ENCODE measurements at places on chromosomes 1 and 21.

- no peaks in the 10 kb centered on the region for H3K27me3 ChIP-seq
- no peaks in the 10 kb centered on the region for H3K4me1 ChIP-seq
- DNase-seq: no peak
- no peaks in the 10 kb centered on the region for H3K36me3 ChIP-seq
- H3K27ac ChIP-seq: no peak overlapping the region
These were observed 1077.4 kb upstream of the ADGRL4 start for GRCh38 chr1:80083892-80084291.

DNA sequence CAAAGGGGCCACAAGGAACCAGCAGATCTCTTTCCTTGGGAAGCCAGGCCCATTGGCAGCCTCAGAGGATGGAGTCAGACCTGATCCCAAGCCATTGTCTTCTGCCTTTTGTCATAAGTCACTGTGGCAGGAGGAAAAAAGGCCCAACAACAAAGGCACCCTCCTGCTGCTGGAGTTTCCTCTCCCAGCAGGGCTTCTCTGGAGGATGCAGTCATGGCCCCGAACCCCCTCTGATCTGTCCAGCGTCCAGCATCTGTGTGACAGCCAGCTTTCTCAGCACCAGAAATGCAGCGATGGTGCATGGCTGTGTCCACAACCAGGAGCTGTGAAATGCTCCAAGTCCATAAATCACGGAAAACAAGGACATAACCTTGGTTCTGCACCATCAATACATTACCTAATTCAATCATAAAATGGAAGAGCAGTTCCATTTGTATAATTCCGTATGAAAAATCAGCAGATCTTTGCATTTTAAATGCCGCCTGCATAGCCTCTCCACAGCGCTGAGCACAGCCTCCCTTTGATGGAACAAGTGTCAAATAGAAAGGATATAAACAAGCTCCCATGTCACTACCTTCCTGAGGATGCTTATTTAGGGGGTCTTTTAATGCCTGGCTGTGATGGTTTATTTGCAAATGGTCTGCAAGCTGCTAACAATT lies 30.6 kb downstream of the AJAP1 start:
- H3K4me1 ChIP-seq: no peaks in the 10 kb centered on the region
- no peaks in the 10 kb centered on the region for H3K36me3 ChIP-seq
- no peak overlapping the region for H3K4me3 ChIP-seq
- no peak for DNase-seq
- H3K27me3 ChIP-seq: no peaks in the 10 kb centered on the region

- no peak within 1 kb of the TSS for H3K27ac ChIP-seq
- DNase-seq: no peak
- peaks cover 14% of the 10 kb centered on the region for H3K4me1 ChIP-seq
These were observed at the start of gene SLC45A3 for GRCh38 chr1:205680073-205680851. Gene SLC45A3, minus strand, starts transcription at chr1:205680509. Its CDS starts 15,853 bp downstream, at chr1:205664656.

DNA sequence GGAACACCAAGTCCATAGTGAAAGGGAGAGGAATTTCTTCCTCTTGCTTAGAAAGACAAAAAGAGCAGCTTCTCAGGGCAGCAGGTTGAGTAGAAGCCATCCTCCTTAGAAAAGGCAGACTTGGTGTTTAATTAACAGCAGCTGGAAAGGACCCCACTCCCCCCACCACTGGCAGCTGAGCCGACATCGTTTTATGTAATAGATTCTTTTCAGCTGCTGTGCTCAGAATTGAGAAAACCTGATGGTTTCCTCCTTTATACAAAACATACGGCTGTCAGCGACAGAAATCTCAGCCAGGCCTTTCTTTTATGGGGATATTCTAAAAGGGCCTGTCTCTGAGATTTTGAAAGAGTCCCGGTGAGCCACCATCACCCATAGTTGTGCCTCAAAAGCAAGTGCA lies 49.9 kb downstream of the MAN1C1 start:
- H3K27ac ChIP-seq: no peak overlapping the region
- no peak overlapping the region for H3K4me3 ChIP-seq
- no peak for DNase-seq
- H3K4me1 ChIP-seq: peaks cover 5% of the 10 kb centered on the region
- H3K36me3 ChIP-seq: peaks cover 6% of the 10 kb centered on the region
- peaks cover 79% of the 10 kb centered on the region for H3K27me3 ChIP-seq

GRCh38 chr1:222829868-222830267 lies 15.0 kb downstream of the DISP1 start:
- H3K4me3 ChIP-seq: no peak overlapping the region
- no peaks in the 10 kb centered on the region for H3K36me3 ChIP-seq
- no peak for DNase-seq
- H3K27ac ChIP-seq: no peak overlapping the region
- H3K4me1 ChIP-seq: no peaks in the 10 kb centered on the region

DNA sequence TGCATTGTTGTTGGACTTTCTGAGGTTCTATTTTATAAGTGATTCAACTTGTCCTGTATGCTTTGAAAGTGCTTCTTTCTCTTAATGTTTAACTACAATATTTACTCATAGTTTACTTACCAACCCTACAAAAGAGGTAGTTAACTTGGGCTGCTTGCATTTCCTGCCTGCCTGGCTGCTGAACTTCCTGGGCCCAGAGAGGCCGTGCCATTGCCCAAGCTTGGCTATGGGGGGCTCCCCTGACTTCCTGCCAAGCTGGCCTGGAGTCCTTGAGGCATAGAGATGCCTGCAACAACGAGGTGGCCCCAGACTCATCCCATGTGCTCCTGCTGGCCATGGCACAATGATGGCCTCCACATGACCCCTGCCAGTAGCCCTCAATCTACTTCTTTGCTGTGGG lies 361.6 kb upstream of the PLD5 start:
- H3K4me1 ChIP-seq: no peaks in the 10 kb centered on the region
- no peak overlapping the region for H3K27ac ChIP-seq
- no peaks in the 10 kb centered on the region for H3K27me3 ChIP-seq
- no peak overlapping the region for H3K4me3 ChIP-seq
- H3K36me3 ChIP-seq: no peaks in the 10 kb centered on the region

DNA sequence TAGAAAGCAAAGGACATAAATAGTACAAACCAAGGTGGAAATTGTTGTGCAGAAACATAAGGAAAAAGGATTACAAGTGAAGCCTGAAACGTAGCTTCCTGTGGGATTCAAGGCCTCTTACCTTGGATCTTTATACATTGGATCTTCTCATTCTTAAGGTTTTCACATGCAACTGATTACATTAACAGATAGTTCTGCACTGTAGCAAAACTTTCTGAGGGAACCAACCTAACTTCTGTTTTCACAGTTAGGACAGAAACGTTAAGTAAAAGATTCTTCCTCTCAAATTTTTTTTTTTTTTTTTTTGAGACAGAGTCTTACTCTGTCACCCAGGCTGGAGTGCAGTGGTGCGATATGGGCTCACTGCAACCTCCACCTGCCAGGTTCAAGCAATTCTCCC lies 7.8 kb upstream of the TM2D1 start:
- DNase-seq: no peak
- no peaks in the 10 kb centered on the region for H3K27me3 ChIP-seq
- H3K36me3 ChIP-seq: peaks cover 2% of the 10 kb centered on the region
- no peak overlapping the region for H3K27ac ChIP-seq
- H3K4me3 ChIP-seq: no peak overlapping the region
- peaks cover 5% of the 10 kb centered on the region for H3K4me1 ChIP-seq

GRCh38 chr1:31592132-31592531 lies 15.8 kb downstream of the TINAGL1 start:
- no peak for DNase-seq
- no peaks in the 10 kb centered on the region for H3K4me1 ChIP-seq
- no peak overlapping the region for H3K4me3 ChIP-seq
- H3K36me3 ChIP-seq: no peaks in the 10 kb centered on the region
- no peak overlapping the region for H3K27ac ChIP-seq

DNA sequence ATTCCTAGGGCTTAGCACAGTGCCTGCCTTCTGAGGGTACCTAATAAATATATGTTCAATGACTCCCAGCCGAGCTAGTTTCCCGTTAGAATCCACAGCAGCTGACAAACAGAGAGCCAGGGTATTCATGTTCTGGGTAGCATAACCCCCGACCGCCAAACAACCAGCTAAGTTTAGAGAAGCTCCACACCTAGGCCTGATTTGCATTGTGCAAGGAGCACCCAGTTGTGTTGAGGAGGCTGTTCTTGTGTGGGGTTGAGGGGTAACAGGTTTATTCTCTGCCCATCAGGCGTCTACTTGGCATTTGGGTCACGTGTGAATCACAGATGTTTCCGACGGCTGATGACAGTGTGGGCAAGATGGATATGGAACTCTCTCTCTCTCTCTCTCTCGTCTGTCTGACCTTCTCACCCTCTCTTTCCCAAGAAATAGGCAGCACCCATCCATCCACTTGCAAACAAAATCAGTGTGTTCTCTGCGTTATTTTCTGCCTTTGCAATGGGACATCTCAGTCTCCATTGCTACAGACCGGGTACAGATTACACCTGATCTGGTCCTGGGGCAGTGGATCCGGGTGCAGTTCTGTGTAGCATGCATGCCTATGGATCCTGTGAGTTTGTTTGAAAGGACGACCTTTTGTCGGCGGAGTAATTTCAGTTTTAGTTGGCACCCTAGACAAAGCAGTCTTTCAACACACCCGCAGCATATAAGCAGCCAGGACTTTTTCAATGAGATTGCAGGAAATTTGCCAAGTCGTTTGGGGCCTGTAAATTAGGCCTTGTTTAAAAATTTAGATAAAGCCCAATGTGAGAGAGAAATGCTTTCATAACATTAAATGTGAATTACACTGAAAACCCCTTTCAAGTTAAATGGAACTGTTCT lies 29.4 kb downstream of the KAZN start:
- H3K36me3 ChIP-seq: no peaks in the 10 kb centered on the region
- no peak overlapping the region for H3K27ac ChIP-seq
- H3K27me3 ChIP-seq: no peaks in the 10 kb centered on the region

DNA sequence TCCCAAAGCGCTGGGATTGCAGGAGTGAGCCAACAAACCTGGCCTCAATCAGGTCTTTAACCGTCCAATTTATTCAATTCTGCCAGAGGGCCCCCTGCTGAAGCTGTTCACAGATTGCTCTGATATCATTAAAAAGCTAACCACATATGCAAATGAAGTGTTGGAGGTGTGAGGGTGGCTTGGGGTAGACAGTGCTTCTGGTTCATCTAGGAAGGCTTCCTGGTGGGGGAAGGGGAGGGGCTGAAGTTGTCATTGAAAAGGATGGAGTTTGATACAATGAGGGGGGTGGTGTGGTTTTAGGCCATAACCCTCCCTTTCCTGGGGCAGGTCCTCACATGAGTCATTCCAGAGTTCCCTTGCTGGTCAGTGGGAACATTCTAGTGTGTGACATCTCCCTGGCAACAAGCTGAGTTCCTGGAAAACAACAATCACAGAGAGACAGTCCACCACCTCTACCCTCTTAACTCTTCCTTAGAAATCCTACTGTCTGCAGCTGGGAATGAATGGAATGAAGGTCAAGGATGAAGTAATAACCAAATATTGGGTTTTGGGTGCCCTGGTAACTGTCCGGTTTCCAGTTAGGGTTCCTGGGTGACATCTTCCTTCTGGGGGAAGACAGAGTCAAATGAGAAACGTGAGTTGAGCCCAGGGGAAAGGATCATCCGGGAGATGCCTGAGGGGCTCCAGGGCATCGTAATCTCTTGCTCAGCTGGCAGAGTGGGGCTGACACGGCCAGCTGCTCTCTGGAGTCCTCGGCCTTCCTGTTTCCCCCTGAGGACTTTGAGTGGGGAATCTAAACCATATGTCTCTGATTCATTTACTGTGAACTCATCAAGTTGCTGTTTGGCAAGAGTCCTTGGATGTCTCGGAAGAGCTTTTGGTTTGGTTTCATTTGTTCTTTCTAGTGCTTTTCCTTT lies 32.2 kb downstream of the BATF3 start:
- H3K4me1 ChIP-seq: peaks cover 39% of the 10 kb centered on the region
- no peaks in the 10 kb centered on the region for H3K27me3 ChIP-seq
- no peak for DNase-seq
- H3K27ac ChIP-seq: no peak overlapping the region

- no peaks in the 10 kb centered on the region for H3K36me3 ChIP-seq
- peaks cover 4% of the 10 kb centered on the region for H3K27me3 ChIP-seq
- DNase-seq: no peak
- H3K4me1 ChIP-seq: no peaks in the 10 kb centered on the region
These were observed 480.0 kb upstream of the PKN2 start for GRCh38 chr1:88204111-88204510.

- no peak overlapping the region for H3K27ac ChIP-seq
- no peak overlapping the region for H3K4me3 ChIP-seq
- H3K36me3 ChIP-seq: peaks cover 4% of the 10 kb centered on the region
These were observed 15.0 kb downstream of the IFFO2 start for GRCh38 chr1:18941221-18942141.

DNA sequence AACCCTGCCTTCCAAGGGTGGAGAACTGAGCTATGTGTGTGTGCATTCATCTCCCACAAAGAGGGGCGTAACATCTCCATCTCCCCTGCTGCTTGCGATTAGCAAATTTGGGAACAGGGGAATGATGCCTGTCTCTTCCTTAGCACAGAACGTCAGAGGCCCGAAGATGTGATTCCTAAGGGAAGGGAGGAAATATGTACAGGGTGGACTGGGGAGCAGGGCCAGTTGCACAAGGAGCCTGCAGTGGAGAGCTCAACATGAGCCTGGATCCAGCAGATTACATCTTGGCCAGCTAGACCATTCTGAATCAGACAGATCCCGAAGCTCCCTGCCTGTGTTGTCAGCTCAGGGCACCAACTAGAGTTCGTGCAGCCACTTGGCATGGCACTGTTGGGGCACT lies 118.1 kb downstream of the NGF start:
- H3K27ac ChIP-seq: no peak overlapping the region
- no peaks in the 10 kb centered on the region for H3K36me3 ChIP-seq
- no peaks in the 10 kb centered on the region for H3K27me3 ChIP-seq
- H3K4me3 ChIP-seq: no peak overlapping the region
- DNase-seq: no peak

GRCh38 chr21:26366781-26367180 lies 196.2 kb upstream of the APP start:
- no peak overlapping the region for H3K27ac ChIP-seq
- no peaks in the 10 kb centered on the region for H3K27me3 ChIP-seq
- H3K36me3 ChIP-seq: no peaks in the 10 kb centered on the region
- no peak overlapping the region for H3K4me3 ChIP-seq
- no peak for DNase-seq

DNA sequence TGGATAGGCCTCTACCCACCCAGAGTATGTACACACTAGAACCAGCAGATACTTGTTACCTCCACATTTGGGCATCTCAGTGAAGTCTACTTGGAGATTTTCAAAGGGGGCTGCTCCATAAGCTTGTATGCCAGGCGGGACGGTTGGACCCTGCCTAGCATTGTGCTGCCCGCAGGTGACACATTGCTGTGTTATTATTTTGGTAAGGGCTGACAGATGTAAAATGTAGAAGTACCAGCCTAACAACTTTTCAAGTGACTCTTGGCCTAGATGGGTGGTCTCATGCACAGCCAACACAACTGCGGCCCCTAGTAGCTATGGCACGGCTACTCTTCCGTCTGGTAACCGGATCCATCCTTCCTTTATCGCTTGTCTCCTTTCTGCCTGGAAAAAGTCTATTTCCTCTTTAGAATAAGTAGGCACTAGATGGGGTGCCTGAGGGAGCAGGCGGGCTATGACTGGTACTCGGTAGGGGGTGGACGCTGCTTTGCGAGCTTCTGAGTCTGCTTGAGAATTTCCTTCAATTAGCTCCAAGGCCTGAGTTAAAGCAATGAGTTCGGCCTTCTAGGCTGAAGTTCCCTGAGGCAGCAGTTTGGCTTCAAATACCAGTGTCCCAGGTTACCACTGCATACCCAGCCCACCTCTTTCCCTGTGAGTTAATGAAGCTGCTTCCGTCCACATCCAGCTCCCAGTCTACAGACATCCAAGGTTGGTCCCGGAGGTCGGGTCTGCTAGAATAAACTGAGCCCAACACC lies 405.3 kb downstream of the TGFB2 start:
- no peak overlapping the region for H3K4me3 ChIP-seq
- DNase-seq: no peak
- no peaks in the 10 kb centered on the region for H3K4me1 ChIP-seq
- no peak overlapping the region for H3K27ac ChIP-seq
- H3K27me3 ChIP-seq: no peaks in the 10 kb centered on the region

GRCh38 chr1:232667094-232667777 lies 37.3 kb upstream of the SIPA1L2 start:
- no peak for DNase-seq
- H3K36me3 ChIP-seq: no peaks in the 10 kb centered on the region
- H3K27me3 ChIP-seq: peaks cover 14% of the 10 kb centered on the region
- H3K4me3 ChIP-seq: no peak overlapping the region

Measured in activated T-helper 1 cell treated with anti-CD3 and anti-CD28 coated beads, Interleukin-12 subunit alpha, Interleukin-12 subunit beta, Interleukin-2, Interleukin-4 antibody, amounts not matched to agents 30 ng/mL and 10 ng/mL and 1 ng/mL, durations not matched to agents 14 hours and 24 hours and 36 hours (primary cell).